ENCODE measurements at places on chromosomes 12 and 14.

GRCh38 chr12:117121441-117121840 is 22.2 kb upstream of the TESC start:
- DNase-seq: no peak

GRCh38 chr14:87397499-87397898 is 595.5 kb downstream of the GALC start:
- DNase-seq: no peak

DNA sequence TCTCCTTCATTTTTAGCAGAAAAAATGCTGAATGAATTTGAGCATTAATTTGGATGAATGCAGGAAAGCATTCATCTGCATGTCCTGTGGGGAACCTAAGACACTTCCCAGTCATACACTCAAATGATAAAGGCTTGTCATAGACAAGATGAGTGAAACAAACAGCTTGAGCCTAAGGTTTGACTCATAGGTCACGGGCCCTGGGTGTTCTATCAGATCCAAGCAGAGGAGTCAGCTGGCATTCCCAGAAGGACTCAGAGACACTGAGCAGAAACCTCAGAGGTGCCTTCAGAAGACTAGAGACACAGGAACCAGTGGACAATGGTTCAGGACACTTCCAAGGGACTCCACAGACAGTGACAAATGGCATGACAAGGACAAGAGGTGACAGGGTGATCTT is 183.9 kb downstream of the NTF3 start:
- DNase-seq: no peak

GRCh38 chr12:70091021-70091521 is 152.2 kb upstream of the CNOT2 start:
- DNase-seq: no peak

- no peak for DNase-seq
These were observed 22.2 kb downstream of the RALGAPA1 start for GRCh38 chr14:35786856-35787255.

GRCh38 chr12:54363618-54364017 is 668 bp downstream of the GPR84 start:
- no peak for DNase-seq

All from H1 (cell line).